ENCODE measurements at places on chromosomes 3 and 15.

- DNase-seq: no peak
Measured at GRCh38 chr15:64751464-64751863, 23.9 kb downstream of the RBPMS2 start.

DNA sequence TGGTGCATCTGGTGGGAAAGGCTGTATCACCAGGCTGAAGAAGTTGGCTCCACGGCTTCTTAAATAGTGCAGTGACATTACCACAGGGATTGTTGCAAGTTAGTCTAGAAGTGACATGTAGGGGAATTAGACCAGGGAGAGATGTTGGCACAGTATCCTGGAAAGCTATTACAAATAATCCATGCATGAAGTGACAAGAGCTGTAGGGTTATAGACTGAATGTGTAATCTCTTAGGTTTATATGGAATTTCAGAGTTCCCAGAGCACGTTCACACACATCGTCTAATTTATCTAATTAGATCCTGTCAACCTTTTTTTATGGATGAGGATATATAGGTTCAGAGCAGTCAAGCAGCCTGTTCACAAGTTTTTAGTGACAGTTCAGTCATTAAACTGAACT lies 37.3 kb upstream of the APH1B start:
- no peak for DNase-seq

DNA sequence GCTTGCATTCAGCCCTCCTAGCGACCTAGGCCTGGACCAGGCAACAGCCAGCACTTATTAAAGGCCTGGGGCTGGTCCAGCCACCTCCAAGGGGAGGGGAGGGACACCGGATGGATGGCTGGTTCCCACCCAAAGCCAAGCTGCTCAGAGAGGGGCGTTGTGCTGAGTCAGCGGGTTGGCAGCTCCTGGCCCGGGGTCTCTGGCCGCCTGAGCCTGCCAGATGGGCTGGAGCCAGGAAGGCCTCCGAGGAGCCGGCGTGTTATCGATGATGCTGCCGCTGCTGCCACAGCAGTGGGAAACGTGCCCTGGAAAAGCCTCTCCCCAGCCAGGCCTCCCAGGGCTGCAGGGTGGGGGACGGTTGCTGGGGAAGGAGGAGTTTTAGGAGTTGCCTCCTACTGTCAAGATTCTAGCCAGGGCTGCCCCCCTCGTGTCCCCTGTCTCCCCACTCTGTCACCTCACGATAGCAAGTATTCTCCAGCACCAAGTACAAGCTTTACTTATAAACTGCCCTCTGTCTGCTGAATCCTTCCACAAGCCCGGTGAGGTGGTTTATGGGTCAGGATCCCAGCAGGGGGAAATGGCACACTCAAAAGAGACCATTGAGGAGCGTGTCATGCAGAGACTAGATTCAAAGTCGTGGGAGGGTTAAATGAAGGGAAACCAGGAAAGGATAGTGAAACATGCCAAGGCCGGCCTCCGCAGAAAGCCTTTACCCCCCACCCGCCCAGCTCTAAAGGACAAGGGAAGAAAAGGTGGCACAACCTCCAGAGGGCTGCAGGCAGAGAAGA lies 43.2 kb upstream of the TSEN2 start:
- DNase-seq: peak; percentile 87

GRCh38 chr3:46208167-46208704 lies at the start of gene CCR1:
TSS of gene CCR1 (minus strand) at chr3:46208313. CDS start at chr3:46204313, 4,000 bp downstream.
- peak; percentile 61 for DNase-seq

DNA sequence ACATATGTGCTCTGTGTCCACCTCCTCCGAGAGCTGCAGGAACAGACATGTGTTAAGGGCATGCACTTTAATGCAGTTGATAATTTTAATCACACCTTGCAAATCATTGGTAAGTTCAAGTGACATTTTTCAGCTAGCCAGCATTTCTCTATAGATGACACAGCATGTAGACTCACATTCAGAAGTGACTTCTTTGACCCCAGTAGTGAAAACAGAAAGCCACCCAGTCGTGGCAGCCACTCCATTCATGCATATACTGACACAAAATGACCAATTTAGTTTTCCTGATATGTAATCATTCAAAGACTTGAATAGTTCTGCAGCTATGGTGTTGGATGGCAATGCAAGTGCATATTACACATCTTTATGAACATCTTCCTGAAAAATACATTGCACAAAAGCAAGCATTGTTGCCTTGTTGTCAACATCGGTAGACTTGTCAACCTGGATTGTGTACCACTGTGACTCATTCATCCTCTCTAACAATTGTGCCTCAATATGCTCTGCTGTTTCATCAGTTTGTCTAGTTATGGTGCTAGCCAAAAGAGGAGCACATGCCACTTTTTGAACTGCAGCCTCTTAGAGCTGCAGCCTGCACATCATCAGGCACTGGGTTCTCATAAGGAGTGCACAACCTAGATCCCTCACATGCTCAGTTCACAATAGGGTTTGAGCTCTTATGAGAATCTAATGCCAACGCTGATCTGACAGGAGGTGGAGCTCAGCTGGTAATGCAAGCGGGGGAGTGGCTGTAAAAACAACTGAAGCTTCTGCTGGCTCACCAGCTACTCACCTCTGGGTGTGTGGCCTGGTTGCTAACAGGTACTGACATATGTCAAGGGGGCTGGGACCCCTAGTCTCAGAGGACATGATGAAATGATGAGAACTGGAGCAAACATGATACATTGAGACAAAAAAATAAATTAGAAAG lies 622.0 kb downstream of the PYDC2 start:
- no peak for DNase-seq

DNA sequence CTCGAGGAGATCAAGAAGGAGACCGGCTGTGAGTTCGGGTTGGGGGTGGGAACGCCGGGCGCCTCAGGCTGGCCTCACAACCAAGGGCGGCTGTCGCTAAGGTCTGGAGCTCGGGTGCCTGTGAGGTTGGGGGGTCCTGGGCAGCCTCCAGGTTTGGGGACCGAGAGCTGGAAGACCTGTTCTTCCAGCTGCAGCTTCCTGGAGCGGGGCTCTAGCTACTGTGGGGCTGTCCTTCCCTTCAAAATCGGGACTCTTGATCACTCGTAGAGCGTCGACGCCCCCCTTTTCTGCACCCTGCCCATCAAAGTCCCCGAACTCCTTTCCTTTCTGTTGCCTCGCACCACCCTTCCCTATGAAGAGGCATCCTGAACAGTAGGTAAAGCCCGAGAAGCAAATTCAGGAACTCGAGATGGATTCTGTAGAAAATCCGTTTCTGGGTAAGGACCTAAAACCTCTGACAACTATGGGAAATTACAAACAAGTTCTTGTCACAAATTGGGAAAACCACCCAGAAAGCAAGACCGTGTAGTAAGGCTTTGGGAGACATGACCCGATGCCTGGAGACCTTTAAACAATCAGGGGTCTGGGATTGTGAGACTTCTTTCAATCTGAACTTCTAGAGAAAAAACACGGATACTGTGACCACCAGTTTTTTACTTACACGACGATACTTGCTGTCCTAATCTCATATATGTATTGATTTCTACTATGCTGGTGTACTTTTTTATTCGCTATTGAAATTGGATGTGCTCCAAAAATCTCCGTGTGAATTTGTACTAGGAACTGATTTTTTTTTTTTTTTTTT lies 556 bp downstream of the CHP1 start:
- peak; percentile 49 for DNase-seq

GRCh38 chr15:66997212-66997611 lies 68.2 kb upstream of the SMAD3 start:
- no peak for DNase-seq

GRCh38 chr3:4044619-4045018 lies 245.4 kb downstream of the LRRN1 start:
- no peak for DNase-seq

DNA sequence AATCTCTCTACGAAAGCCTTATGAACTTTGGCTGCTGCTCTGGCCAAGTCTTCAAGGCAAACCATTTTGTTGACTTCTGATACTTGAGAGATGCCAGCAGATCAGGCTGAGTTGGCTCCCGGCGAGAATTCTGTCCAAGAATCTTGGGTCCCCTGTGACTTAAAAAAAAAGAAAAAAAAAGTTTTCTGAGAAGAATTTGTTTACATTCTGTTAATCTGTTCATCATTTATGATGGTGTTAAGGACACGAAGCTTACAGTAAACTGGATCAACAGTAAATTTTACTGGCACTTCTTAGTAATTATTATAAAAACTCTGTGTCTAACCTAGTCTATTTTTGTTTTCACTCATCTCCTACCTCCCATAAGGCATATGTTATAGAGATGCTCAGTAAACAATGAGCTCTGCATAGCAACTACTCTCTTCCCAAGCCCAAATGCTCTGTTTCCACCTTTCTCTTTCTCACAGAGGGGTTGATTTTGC lies 320.9 kb upstream of the RASGRP1 start:
- DNase-seq: no peak

DNA sequence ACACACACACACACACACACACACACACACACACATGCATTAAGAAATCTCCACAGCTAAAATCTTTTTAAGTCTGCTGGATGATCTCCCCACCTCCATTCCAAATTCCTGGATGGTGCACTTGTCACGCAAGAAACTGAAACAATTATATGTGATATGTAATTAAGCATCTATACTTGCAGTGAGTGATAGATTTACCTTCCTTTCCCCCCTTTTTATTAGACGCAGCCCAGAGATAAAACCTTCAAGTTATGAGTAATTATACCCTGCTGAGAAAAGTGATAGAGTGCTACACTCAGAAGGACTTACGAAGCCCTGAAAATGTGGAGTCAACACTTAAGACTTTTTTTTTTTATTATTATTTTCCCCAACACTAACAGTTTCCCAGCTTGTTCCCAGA lies 255.2 kb downstream of the LSAMP start:
- no peak for DNase-seq
